ENCODE measurements at places on chromosomes 13 and 19. TPM values are rescaled to one million over a fixed set of nuclear protein-coding genes. Genes with fewer than 3 reads are reported as not detected.
A peak's percentile ranks its signal among the peaks of the same experiment; 100 is the strongest.

- no peak for DNase-seq
Measured at GRCh38 chr13:97512732-97513131, 78.8 kb downstream of the RAP2A start.

RAB4B gene
- 49.1 TPM for polyA plus RNA-seq

CABP5 gene
- not detected for polyA plus RNA-seq

DNA sequence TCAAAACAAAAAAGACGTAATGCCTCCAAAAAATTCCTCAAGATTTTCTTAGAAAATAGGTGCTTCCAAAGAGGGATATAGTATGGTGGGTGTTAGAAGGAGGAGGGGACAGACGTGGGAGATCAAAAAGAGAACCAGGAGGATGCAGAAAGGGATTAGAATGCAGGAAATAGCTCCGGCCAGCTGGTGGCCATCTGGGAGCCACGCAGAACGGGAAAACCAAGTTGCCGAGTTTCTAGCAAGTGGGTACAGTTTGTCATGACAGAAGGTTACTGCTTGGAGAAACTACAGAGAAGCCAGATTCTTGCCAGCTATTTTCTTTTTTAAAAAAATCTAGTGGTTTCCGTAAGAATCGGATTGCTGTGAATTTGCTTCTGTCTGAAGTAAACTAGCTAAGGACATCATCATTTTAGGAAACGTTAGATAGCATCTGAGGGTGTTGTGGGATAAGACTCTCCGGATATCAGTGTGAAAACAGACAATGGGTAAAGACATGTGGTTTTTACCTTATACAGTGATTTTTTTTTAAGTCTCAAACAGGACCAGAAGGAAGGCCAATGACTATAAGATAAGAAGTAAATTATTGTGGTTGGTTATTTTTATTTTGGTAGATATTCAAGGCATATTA is 104.9 kb downstream of the HSPH1 start:
- DNase-seq: peak; percentile 50

PCSK4 gene
- polyA plus RNA-seq: 5.8 TPM

GRCh38 chr19:50500060-50500752 is 10.8 kb downstream of the JOSD2 start:
- DNase-seq: peak; percentile 84

DNA sequence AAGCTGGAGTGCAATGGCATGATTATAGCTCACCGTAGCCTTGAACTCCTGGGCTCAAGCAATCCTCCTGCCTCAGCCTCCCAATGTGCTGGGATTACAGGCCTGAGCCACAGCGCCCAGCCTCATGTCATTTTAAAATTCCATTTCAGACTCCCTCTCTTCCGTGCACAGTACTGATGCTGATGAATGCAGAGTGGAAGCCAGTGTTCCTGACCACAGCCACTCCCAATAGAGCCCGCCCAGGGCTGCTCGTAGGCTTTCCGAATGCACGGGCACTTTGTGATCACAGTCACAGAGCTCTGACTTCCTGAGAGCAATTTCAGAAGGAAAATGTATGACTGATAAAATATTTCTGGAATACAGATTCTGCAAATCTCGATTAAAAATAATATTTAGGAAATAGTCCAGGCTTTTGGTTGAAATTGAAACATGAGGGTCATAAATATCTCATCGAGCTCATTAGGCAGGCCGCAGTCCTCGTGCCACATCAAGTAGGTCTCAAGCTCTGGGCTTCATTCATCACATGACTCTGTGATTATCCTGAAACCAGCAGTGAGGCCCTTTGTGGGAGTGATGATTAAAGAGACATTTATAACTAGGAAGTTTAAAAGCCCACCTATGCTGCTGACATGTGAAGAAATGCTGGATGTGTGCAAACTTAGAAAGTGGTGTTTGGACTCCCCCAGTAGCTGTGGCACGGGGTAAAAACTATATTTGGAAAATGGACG is 38.9 kb upstream of the AMER2 start:
- no peak for DNase-seq

DNA sequence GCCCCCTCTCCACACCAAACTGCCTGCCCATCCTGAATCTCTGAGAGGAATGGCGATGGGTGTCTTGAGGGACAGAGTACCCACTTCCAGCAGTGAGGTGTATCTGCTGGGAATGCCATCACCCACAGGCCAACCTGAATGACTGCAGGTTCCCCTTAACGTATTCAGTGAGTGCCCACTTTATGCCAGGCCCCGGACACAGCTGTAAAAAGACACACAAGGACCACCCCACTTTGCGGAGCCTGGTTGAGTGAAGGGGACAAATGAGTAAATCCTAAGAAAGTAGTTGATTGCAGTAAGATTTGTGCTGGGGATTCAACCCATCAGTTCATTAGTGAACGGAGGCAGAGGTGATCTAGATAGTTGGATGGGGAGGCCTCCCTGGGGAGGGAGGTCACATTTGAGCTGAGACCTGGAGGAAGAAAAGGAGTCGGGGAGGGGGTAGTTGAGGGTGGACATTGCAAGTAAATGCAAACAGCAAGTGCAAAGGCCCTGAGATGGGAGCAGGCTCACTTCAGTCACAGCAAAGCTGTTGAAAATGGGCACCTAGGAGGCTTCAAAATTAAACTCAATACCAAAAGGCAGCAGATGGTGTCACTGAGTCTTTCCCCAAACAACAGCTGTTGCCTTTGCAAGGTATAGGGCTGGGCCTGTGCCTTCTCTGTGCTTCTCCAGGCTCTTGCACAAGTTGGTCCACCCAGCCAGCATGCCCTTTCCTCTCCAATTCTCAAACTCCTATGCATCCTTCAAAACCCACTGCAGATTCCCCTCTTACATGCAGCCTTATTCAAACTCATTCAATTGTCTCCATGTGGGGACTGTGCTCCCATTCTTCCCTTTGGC is 4.3 kb downstream of the GDF15 start:
- DNase-seq: no peak

DNA sequence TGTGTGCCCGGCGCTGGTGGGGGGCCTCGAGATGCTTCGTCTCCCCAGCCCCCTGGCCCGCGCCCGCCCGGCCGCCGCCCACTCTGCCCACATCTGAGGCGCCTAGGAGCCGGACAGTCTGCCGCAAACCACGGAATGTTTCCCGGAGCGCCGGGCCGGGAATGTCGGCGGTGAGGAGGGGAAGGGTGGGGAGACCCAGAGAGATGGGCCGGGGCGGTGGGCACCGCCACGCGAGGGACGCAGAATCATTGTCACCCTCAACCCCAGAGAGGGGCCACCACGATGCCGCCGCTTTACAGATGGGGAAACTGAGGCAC is 46.1 kb upstream of the NFIC start:
- peak; percentile 46 for DNase-seq

DNA sequence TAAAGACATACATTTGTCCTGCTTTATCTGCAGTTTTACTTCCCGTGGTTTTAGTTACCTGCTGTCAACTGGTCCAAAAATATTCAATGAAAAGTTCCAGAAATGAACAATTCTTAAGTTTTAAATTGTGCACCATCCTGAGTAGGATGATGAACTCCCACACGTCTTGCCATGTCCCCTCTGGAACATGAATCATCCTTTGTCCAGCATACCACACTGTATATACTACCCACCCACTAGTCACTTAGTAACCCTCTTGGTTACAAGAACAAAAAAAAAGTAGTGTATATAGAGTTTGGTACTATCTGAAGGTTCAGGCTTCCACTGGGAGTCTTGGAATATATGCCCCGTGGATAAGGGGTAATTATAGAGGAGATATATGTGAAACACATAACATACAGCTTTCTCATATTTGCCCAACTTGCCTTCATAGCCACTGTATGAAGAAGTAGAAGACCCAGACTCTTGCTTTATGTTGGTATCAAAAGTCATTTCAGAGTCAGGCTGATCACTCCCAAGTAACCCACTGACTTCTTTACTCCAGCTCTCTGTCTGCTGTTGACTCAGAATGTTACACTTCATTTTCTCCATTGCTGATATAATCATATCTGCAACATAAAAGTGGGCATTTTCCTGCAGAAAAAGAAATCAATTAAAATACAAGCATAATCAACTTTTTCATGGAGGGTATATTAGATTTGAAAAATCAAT is 19.3 kb downstream of the RUBCNL start:
- no peak for DNase-seq

DNA sequence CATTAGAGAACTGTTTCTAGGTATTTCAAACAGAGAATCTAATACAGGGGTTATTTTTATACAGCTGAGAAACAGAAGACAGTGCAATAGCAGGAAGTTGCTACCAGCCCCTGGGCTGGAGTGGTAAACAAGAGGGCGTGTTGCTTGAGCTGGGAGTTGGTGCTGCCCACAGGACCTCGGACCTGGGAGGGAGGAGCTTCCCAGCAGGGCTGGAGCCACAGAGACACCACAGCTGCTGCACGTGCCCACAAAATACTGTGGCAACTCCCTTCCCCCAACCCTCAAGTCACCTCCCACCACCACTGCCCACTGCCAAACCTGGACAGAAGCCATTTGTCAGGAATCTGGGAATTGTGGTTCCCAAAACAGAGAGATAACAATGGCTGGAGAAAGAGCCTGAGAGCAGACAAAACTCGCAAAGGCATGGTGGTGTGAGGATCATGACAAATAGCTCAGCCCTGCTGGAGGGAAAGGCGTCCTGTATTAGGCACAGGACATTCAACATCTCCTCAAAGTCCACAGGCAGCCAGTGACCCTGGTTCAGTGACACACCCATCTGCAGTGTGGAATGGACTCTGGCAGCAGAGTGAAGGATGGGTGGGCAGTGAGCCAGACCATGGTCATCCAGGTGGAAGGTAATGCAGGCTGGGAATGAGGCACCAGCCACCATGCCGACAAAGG is 57.2 kb downstream of the SPATA13 start:
- no peak for DNase-seq

ZNF30 gene
- 1.7 TPM for polyA plus RNA-seq

ZNF552 gene
- polyA plus RNA-seq: 4.4 TPM

SHISA7 gene
- polyA plus RNA-seq: 0.02 TPM

PPP1R13L gene
- polyA plus RNA-seq: 11.6 TPM

SHISA2 gene
- polyA plus RNA-seq: not detected

TYROBP gene
- polyA plus RNA-seq: not detected

GRCh38 chr13:19606152-19606551 is 27.3 kb upstream of the MPHOSPH8 start:
- DNase-seq: no peak

DNA sequence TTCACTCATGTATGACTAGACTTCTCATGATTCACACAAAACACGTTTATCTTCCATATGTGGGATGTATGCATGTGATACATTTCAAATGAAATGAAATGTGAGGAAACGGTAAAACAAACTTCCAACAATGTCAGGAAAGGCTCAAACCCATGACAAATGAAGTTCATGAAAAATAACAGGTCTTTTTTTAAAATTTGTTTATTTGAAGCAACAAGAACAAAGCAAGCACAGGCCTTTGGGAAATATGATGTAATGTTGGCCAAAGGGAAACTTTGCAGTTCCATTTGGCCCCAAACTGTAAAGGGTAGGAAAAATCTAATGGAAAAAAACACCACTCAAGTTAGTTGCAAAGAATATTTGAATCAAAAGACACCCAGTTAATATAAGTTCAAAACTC is 463.8 kb upstream of the ARGLU1 start:
- no peak for DNase-seq

Measured in SK-N-SH (cell line).